ENCODE measurements at places on chromosomes 12 and 14. TPM values are rescaled to one million over a fixed set of nuclear protein-coding genes. Genes with fewer than 3 reads are reported as not detected.

Gene SLC4A8
- 5.1 TPM for total RNA-seq

Gene TTC9
- 0.13 TPM for total RNA-seq

Gene DENND5B
- 7.8 TPM for total RNA-seq

Gene SLC6A13
- total RNA-seq, result not detected

Gene MYO1H
- total RNA-seq, result not detected

Gene FOXA1
- total RNA-seq, result 0.07 TPM

Gene CCDC196
- not detected for total RNA-seq

Gene PLEKHG7
- total RNA-seq, result 0.07 TPM

Gene IL22
- not detected for total RNA-seq

DNA sequence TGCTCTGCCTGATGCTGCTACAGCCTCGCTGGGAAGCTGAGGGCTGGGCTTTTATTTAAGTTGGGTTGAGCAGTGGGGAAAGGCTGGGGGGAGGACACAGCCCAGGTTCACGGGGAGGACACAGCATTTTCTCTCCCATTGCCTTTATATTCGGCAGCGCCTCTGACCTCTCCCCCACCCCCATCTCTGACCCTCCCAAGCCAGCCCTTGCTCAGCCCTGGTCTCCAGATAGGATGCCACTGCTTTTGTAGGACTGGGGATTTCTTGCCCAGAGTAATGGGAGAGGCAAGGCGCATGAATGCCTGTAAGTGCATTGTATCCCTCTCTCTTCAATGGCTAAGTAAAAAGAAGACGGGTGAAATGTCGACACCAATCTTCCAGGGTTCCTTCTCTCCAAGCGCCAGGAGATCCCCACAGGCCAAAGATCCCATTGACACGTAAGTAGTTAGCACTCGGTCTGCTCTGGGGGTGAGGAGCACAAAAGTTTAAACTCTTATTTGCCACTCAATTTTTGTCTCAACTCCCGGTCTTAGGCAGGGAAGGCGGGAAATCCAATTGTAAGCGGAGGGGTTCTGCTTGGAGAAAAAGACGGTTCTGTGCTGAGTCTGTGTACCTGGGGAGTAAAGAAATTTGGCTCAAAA, 4.6 kb downstream of the HOXC4 start:
- DNase-seq, result no peak

DNA sequence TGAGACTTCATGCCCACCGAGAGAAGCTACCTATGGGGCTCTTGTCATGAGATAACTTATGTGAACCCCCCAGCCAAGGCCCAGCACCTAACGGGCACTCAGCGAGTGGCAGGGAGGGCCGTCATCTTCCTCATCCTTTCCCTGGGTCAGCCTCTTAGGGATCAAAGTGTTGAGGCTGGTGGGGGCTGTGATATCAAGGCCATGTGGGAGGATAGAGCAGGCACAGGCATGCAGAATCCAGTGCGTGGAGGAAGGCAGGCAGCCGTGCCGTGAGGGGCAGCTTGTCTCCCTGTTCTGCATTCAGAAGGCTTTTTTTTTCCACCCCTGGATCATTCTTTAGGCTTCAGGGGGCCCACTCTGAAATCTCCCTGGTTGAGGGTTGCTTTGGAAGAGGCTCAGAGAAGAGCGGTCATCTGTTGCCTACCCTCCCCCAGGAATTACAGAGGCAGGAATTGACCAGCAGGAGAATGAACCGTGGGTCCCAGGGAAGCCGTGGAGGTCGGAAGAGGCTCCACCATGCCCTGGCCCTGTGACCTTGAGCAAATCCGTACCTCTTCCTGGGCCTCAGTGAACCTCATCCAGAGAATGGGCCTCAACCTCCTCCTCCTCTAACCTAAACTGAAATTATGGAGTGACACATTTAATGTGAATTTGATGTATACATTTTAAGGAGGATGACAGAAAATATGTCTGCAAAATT, 62.8 kb downstream of the BEGAIN start:
- DNase-seq, result no peak

- DNase-seq, result no peak
Observed at GRCh38 chr12:132346471-132347175, 17.2 kb upstream of the GALNT9 start.

DNA sequence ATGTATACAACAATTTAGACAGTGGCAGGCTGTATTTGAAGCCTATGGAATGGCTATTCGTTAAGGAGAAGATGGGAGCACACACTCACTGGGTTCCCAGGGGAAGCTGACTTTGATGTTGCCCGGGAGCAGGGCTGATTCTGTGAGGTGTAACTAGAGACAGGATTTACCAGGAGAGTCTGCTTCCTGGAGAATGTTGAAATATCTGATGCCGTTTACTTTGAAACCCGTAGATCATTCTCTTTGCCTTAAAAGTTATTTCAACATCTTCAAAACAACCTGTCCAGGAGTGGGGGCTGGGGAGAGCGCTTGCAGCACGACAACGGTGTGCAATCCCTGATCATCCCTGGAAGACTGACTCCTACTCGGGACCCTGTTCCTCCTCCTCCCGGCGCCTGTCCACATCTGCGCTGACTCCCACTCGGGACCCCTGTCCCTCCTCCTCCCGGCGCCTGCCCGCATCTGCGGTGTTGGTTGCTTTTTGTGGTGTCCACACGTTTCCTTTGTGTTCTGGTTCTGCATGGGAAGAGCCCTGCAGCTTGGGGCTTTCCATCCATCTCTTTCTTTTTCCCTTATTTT, 72.6 kb downstream of the AACS start:
- DNase-seq, result no peak

GRCh38 chr14:91647856-91648255, 84.0 kb downstream of the CATSPERB start:
- DNase-seq, result no peak

GRCh38 chr12:125205386-125205785, 140.2 kb downstream of the AACS start:
- DNase-seq, result no peak

GRCh38 chr12:52280796-52281560, 6.5 kb downstream of the KRT86 start:
- no peak for DNase-seq

DNA sequence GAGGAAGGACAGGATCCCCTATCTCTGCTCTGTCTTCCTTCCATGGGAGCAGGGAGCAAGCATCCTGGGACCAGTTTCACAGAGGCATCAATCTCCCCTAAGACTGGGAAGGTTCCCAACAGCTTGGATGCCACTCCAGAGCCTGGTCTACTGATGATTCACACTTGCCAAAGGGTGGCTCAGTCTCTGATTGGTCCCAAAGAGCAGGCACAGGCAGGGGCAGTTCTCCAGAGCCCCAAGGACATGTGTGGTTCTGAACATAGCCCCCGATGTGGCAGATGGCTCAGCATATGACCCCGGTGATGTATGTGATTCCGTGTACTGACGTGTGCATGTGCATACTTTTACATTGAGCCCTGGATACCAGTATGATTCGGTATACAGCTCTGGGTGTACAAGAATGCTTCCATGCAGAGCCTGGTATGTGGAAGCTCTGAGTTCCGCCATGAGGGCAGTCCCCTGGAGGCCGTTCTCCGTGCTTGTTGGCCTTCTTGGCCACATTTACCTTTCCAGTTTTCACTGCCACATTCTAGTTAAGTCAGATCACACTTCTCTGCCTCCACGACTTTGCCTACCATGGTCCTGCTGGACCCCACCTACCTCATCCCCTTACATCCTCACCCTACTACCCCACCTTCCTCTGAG, 21.2 kb downstream of the ITGA7 start:
- no peak for DNase-seq

- DNase-seq, result no peak
Observed at GRCh38 chr14:102923925-102924486, 1.5 kb downstream of the AMN start.

- DNase-seq, result no peak
Observed at GRCh38 chr12:121289962-121290361, 6.5 kb downstream of the CAMKK2 start.

GRCh38 chr12:69846976-69847375, 21.9 kb downstream of the MYRFL start:
- DNase-seq, result no peak

GRCh38 chr12:27790179-27790578, 10.1 kb upstream of the MANSC4 start:
- DNase-seq, result no peak

GRCh38 chr12:109302770-109303169, 6.3 kb downstream of the FOXN4 start:
- no peak for DNase-seq

DNA sequence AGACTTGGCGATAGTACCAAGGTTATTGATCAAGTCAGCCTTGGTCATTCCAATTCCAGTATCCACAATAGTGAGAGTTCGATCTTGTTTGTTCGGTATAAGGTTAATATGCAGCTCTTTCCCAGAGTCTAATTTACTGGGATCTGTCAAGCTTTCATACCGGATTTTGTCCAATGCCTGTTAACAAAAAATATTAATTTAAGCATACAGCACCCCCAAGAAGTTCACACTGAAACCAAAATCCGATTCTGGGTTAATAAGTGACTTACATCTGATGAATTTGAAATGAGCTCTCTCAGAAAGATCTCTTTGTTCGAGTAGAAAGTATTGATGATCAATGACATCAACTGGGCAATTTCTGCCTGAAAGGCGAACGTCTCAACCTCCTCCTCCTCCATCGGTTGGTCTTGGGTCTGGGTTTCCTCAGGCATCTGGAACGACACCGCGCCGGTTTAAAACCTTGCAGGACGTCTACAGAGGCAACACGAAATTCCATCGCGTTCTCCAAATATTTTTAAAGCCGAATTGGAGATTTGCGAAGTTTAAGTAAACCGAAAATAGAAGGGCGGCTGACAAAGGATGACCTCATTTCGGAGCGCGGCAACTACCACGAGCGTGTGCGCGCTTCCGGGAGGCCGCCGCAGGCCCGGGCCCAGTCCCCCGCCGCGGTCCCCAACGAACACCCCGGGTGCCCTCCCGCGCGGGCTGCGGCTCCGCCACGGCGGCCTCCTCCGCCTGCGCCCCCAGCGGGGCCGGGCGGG, 716 bp downstream of the HSP90AA1 start:
- no peak for DNase-seq

GRCh38 chr12:48151103-48151771, 6.1 kb downstream of the ASB8 start:
- no peak for DNase-seq

DNA sequence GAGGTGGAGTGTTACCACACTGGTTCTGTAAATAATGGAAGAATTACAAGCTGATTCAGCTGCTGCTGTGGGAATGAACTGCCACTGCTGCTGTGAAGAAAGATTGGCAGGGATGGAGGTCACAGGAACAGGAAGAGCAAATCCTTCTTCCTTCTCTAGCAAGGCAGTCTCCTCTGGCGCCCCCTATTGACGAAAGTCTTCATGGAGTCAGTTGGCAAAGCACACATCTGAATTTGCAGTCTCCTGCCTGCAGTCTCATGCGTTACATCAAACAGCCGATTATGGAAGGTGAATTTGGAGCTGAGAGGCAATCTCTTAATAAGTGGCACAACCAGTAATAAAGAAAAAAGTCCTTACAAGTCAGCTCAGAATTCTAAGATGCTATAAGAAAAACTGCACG, 106.0 kb upstream of the TMTC1 start:
- DNase-seq, result peak; percentile 2

DNA sequence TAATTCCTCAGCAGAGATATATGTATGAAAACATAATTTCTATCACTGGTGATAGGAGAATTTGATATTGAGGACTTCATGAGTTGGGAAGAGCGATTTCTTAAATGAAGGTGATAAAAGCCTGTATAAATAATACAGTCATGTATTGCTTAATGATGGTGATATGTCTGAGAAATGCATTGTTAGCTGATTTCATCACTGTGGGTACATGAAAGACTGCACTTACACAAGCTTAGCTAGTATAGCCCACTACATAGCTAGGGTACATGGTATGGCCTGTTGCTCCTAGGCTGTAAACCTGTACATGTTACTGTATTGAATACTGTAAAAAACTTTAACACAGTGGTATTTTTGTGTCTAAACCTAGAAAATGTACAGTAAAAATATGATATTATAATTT, 63.4 kb downstream of the ANO4 start:
- no peak for DNase-seq

- no peak for DNase-seq
Observed at GRCh38 chr14:63267171-63267570, 51.6 kb downstream of the GPHB5 start.

DNA sequence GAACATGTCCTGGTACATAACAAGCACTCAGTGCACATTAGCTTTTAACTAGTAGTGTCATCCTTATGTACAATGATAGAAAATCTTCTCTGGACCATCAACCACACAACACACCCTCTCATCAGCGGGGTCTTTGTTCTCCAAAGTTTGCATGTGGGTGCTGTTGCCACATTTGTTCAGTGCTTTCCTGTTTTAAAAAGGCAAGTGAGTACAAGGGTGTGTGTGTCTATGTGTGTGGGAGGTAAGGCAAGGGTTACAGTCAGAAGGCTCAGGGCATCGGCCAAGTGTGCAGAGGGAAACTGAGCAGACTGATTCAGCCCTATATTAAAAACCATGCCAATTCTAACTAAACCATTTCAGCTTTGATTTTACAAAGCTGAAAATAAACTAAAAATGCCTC, 17.9 kb downstream of the KRT76 start:
- no peak for DNase-seq

GRCh38 chr12:82650627-82651337, 35.9 kb upstream of the TMTC2 start:
- DNase-seq, result peak; percentile 11

- DNase-seq, result no peak
Observed at GRCh38 chr12:52543985-52544883, 8.7 kb downstream of the KRT71 start.

GRCh38 chr12:48957141-48958048, at the start of gene ARF3:
TSS of gene ARF3 (minus strand) at chr12:48957487. CDS start at chr12:48941095, 16,392 bp downstream.
- peak; percentile 67 for DNase-seq

DNA sequence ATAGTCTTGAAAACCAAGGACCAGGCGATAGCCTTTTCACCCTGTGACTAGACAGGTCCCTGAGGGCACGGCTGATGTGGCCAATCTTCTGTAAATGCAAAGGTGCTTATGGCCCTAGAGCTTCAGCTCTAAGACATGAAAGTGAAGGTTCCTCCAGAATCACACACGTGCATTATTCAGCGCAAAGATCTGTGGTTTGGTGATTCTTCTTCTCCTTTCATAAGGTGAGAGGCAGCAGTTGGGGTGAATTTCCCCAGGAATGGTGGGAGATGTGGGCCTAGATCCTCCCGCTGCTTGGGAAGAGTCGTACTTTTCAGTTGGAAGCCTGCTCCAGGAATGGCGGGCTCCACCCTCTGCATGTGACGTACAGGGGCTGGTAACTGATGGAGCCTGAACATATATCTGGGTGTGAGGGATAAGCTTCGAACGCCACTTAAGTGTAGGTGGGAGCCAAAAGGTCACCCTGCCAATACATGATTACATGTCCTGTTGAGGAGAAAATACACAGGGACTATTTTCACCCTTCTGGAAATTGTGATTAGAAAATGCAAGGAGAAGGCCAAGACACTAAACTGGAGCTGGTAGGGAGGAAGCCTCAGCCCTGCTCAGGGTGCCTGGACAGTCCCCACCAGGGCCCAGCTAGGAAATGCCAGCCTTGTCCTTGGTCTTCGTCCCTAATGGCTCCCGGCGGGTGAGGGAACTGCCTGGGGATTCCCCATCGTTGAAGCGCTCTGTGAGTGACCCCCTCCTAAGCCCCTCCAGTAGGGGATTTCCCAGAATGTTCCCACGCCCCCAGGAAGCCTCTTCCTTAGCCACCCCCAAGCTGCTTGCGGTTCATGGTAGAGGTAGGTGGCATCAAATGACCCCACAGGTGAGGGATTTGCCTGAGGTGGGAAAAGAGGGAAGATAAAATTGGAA, 17.6 kb downstream of the BATF start:
- no peak for DNase-seq

GRCh38 chr12:65510007-65510406, 231.5 kb downstream of the MSRB3 start:
- DNase-seq, result no peak

GRCh38 chr12:68825569-68826217, 17.7 kb downstream of the MDM2 start:
- DNase-seq, result no peak

Data from pulmonary artery endothelial cell (primary cell).